Erythroblast (primary cell): ENCODE measurements at places on chromosomes 2 and 18.
A peak's percentile ranks its signal among the peaks of the same experiment; 100 is the strongest.

DNA sequence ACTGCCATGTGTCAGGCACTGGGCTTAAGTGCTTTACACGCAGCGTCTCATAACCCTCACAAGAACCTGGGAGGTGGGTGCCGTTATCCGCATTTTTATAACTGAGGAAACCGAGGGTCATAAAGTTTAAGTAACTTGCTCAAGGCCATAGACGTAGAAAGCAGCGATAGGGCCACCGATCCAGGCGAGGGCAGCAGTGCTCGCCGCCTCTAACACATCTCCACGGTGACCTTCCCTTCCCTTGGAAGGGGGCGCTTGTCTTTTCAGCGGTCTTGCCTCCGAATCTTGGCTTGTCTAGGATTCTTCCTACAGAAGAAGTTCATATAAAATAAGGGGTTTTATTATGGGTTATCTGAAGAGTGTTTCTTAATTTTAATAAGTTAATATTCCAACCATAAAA lies 186.6 kb downstream of the GBX2 start:
- peak; percentile 4 for DNase-seq

GRCh38 chr2:18792226-18792629 lies 202.9 kb upstream of the NT5C1B start:
- DNase-seq: no peak

GRCh38 chr18:48769006-48769636 lies 181.6 kb downstream of the SMAD7 start:
- DNase-seq: no peak

GRCh38 chr18:75358928-75359327 lies 68.6 kb downstream of the SMIM21 start:
- no peak for DNase-seq

DNA sequence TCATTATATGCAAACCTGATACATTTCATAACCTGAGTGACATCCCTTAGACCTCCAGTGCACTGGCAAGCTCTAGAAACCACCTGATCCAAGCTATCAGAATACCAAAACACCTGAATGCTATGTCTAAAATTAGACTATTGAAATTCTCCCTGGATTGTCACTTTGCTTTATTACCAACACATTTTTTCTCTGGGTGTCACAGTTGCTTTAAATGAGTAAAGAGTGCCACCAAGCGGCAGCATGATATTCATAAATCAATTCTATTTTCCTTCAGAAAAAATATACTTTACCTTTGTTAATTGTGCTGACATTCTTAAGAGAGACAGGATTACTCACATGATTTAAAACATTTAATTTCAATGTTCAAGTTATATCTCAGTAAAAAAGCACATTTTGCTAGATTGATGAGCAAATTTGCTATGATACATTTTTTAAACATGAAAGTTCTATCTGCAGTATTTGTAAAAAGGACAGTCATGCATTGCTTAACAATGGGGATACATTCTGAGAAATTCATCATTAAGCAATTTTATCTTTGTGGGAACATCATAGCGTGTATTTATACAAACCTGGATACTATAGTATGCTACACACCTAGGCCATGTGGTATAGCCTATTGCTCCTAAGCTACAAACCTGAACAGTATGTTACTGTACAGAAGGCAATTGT lies 338.4 kb upstream of the SLC39A10 start:
- peak; percentile 69 for DNase-seq

- no peak for DNase-seq
Measured at GRCh38 chr2:128406736-128407554, 88.3 kb upstream of the HS6ST1 start.

DNA sequence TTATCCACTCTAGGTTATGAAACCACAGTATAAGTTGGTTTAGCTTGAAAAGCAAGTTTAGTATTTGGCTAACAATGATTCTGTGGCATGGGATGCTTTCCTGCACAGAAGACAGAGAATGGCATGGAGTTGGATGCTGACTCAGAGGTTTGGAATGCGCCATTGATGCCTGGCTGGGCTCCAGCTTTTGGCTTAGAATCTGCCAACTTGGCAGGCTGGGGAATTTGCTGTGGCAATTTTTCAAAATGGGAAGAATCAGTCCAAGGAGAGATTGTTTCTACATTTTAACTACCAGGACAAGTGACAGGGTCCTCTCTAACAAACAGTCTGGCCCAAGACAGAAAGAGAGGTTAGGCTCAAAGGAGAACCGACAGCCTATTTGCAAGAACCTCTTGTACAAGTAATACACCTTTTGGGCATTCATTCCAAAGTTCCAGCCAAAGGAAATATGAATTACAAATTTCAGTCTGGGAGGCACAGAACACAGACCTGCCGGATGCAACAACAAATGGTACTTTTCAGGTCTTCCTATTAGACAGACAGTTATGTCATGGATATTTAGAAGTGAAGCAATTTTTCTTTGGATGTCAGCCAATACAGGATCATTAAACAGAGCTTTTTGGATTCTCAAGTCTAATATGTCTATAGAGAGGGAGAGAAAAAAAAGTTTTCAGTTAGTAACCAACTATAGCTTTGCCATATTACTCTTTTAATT lies 1027.7 kb downstream of the TMEM182 start:
- DNase-seq: no peak

DNA sequence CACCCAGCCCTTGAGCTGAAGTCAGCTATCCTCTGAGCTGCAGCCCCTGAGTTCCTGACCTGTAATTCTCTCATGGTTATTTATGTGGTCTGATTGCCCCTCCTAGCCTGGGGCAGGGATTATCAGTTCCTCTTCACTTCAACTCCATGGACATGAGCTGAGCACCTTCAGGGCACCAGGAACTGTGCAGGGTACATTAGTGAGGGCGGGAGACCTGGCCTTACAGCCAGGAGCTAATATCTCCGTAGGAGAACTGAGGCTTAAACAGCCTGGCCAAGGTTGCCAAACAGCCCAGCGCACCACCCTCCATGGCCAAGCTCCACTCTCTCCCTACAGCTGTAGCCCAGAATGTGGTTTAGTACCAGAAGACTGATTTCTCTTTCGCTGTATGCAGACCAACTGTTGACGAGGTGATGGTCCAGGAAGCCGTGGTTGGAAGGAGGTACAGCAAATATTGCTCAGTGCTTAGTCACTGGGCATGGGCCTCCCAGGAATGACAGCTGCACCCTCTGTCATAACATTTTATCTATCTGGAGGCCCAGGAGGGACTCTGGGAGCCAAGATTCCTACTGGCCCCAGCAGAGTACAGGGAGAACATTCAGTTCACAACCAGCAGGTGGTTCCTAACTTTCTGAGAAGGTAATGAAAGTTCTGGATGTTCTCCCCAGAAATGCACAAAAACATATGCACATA lies 228.7 kb upstream of the SIX2 start:
- DNase-seq: no peak

DNA sequence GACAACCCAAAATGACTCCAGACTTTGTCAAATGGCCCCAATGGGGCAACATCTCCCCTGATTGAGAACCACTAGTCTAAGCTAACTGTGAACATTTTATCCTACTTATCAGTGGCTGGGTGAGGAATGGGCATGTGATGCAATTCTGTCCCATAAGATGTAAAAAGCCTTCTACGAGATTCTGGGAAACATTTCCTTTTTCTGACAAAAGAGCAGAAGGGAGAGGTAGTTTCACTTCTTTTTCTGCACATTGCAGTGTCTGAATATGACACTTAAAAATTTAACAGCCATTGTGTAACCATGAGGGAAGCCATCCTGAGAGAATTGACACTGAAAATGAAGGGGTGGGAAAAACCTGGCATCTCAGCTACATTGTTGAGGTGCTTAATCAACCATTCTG lies 17.3 kb upstream of the MARCHF4 start:
- DNase-seq: peak; percentile 13

DNA sequence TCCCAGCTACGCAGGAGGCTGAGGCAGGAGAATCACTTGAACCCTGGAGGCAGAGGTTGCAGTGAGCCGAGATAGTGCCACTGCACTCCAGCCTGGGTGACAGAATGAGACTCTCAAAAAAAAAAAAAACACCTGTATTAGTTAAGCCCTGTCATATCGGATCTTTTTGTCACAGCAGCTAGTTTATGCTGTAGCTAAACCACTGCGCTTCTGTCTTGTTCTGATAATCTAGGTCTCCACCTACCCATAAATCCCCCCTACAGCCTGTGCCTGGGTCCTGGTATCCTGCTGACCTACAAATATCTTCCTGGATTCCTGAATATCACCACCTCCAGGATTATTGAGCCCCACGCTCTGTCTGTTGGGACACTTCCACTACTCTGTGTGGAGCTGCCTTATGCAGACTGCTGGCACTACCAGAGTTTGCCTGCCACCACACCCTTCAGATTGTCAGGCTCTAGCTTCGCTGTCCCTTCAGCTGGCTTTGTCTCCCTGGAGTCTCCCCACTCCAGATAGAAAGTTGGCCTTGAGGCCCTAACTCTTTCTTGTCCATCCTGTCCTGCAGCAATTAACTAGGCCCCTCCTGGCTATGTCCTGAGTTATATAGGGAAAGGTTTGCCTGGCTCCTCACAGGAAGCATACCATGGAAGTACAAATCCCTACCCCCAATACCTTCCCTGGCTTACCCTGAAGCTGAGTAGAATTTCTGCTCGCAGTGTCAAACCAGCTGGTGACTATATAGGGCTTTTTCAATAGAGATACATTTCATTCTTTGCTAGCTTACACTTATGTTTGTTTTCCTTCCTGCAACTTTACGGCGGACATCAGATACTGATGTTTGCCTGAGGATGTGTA lies 136.0 kb upstream of the SERTAD2 start:
- no peak for DNase-seq
